ENCODE measurements at places on chromosomes 16 and 17. TPM values are rescaled to one million over a fixed set of nuclear protein-coding genes. Genes with fewer than 3 reads are reported as not detected.
A peak's percentile ranks its signal among the peaks of the same experiment; 100 is the strongest.

GLIS2 gene
- 22.0 TPM for total RNA-seq

TIMM22 gene
- total RNA-seq: 8.5 TPM

TBX4 gene
- 69.1 TPM for total RNA-seq

PERCC1 gene
- total RNA-seq: 2.2 TPM

KRTAP4-3 gene
- not detected for total RNA-seq

C16orf92 gene
- total RNA-seq: not detected

DNA sequence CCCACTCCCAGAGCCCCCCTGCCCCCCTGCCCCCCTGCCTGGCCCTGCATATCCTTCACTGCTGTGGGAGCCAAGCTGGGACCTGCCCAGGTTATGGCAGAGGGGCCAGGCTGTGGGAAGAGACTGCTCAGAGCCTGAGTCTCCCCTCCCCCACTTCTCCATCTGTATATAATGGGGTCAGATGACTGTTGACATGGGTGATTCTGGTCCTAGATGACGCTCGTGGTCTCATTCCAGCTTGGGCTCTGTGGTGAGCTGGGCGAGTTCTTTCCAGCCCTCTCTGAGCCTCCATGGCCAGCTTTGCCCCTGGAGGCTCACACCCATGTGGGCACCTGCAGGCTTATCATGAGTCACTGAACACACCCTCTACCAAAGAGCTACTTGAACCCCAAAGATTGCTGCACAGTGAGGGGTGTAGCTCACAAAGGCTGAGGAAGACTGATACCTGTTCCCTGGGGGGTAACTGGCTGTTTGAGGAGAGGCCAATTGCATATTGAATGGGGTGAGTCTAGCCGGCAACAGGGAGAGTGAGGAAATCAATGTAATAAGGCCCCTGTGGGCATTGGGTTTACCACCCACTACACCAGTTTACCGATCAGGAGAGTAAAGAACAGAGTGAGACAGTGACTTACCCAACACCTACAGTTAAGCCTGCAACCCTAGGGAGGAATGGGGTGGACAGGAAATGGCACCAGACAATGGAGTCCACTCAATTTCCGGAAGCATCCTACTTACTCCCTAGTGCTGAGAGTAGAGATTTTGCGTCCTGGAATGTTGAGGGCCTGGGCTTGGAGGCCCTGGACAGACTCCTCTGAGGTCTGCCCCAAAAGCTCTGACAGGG, 4.2 kb upstream of the SREBF1 start:
- DNase-seq: no peak

DNA sequence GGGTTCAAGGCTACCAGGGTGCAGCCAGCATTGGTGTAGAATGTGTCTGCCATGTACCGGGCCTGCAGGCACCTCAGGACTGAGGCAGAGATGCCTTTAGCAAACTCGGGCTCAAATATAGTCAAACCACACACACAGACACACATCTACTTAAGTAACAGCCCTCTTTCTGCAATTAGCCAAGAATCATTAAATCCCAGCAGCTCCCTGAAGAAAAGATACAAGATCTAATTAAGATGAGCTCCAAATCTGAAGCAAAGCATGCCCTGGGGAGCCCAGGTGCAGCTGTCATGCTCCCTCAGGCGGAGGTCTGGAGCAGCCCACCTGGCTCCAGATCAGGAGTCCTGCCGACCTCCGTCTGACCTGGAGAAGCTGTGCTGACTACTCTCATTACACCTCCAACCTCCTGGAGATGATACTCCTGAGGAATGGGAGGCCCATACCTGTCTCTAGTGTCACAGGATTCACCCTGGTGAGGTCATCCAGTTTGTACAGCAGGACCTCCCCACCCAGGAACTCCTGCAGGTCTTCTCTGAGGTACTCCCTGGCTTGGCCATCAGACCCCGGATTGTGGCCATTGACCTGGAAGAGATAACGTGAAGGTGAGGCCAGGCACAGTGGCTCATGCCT, 6.9 kb downstream of the MYO19 start:
- no peak for DNase-seq

GRCh38 chr17:49406421-49407061, 8.1 kb downstream of the PHB1 start:
- no peak for DNase-seq

DNA sequence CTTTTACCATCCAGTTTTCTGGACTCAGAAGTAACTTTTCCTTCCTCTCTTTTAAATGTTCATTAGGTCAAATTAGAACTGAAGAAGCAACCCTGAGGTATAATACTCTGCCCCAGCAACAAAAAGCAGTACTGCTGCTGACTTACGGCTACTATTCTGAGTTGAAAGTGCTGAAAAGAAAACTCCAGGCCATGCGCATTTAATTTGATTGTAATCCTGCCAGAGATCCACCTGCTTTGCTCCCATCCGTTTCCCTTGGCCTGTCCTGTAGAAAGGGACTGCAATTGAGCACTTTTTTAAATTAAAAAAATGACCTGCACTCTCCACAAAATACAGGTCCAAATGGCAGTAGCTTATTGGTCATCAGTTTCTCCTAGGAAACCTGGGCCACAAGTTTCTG, 61.6 kb downstream of the PITPNC1 start:
- no peak for DNase-seq

DNA sequence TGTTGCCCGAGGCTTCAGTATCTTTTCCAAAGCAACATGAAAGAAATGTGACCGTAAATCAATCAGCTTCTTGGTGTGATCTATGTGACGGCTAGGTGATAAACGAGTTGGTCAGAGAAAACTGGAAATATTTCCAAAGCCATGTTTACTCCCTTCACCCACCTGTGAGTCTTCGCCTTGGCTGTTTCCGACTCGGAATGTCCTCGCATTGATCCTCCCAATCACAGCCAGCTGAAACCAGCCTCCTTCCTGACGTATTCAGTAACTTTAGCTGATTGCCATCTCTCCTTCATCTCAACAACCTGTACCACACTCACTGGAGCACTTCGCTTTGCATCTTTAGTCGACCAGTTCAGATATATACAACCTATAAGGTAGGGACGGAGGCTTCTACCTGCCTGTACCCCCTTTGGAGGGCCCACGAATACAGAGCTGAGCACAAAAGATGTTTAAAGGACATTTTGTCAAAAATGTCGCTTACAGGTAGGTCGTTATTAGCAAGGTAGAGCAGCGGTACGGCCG, 705 bp downstream of the KRABD2 start:
- DNase-seq: no peak

DNA sequence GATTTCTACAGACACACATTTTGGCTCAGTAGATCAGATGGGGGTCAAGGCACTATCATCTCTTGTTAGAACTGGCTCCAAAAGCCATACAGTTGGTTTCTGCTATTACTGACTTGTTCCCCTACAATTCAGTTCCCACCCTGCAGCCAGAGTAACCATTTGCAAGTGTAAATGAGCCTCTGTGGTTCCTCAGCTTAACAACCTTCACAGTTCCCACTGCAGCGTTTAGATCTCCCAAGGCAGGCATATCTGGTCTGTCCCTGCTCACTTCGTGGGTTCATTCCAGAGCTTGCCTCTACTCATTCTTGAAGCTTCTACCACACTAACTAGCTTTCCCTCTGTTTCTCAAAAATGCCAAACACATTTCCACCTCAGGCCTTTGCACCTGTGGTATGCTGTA, 186.1 kb downstream of the CBLN1 start:
- DNase-seq: no peak

DNA sequence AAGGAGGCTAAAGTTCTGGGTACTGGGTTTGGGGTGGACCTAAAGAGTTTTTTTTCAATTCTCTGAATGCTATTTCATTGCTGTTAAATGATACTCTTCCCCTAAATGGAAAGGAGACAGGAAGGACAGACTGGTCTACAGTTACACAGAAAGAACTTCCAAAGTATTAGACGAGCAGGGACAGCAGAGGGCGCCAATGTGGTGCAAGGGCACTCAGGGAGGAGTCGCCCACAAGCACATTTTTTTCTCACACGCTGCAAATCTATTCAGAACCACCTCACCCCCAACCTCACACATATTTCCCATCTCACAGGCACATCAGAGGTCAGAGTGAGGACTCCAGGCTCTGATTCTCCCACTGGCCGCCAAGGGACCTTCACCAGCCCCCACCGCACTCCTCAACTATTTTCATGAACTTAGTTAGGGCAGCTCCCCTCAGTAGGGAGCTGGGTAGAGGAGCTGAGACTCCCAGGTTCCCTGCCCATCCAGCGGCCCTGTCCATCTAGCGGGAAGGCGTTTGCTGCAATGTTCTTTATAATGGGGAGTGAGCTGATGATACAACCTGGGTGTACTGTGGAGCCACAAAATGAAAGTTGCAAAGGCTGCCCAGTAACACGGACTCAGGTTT, 6.8 kb upstream of the CA4 start:
- DNase-seq: peak; percentile 85

GRCh38 chr17:29717817-29718216, 95.1 kb upstream of the CORO6 start:
- no peak for DNase-seq

DNA sequence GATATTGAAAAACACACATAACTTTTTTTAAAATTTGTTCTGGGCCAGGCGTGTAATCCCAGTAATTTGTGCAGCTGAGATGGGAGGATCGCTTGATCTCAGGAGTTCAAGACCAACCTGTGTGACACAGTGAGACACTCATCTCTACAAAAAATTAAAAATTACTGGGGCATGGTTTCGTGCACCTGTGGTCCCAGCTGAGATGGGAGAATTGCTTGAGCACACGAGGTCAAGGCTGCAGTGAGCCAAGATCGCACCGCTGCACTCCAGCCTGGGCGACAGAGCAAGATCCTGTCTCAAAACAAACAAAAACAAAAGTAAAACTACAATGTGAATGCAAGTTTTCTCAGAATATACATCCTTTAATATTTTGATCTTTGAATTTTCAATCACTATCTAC, 15.1 kb downstream of the C16orf54 start:
- DNase-seq: no peak

DNA sequence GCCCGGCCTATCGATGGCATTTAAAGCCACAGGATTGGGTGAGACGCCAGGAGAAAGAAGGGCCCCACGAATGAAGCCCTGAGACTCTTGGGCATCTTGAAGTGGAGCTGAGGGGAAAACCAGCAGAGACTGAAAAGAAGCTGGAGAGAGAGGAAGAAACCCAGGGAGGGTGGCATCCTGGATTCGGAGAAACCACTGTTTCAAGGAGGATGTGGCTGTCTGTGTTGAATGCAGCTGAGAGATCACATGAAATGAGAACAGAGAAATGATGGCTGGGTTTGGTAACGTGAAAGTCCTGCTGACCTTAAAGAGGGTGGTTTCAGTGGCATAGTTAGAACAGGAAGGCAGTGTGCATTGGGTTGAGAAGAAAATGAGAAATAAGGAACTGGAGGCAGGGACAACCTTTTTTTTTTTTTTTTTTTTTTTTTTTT, 3.8 kb downstream of the TNFSF12 start:
- no peak for DNase-seq

Data from upper lobe of left lung (tissue), 6 donors.